ENCODE measurements at places on chromosomes 6 and 20.
A peak's percentile ranks its signal among the peaks of the same experiment; 100 is the strongest.

DNA sequence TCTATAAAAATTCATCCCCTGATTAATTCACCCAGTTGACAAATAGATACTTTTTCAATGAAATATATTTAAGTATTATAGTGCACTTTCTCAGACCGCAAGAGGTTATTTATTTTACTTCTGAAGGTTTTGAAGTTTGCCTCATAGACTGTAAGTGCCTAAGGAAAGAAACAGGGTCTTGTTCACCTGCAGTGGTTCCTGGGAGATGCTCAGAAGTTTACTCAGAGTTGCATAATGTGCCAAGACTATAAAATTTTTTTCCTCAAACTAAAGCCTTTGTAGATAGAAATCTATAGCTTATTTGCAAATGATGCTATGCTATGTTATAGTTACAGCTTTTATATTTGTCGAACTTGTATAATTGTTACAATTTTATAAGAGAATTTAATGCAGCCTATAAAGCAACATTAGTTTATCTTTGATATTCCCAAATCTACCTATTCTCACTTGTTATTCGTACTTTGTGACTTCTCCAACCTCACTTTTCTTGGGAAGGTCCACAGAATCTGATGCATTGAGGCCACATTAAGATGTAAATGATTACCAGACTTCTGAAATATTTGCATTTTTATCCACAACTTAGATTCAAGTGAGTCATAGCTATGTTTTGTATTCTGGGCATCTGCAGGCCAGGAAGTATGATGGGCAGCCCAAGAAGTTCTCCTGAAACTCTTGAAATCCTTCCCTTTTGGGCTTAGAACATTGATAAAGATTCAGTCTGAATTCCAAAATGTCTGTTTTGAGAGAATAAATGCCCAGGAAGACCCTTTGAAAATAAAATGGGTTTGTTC lies 35.7 kb downstream of the KCNQ5 start:
- DNase-seq, result no peak

DNA sequence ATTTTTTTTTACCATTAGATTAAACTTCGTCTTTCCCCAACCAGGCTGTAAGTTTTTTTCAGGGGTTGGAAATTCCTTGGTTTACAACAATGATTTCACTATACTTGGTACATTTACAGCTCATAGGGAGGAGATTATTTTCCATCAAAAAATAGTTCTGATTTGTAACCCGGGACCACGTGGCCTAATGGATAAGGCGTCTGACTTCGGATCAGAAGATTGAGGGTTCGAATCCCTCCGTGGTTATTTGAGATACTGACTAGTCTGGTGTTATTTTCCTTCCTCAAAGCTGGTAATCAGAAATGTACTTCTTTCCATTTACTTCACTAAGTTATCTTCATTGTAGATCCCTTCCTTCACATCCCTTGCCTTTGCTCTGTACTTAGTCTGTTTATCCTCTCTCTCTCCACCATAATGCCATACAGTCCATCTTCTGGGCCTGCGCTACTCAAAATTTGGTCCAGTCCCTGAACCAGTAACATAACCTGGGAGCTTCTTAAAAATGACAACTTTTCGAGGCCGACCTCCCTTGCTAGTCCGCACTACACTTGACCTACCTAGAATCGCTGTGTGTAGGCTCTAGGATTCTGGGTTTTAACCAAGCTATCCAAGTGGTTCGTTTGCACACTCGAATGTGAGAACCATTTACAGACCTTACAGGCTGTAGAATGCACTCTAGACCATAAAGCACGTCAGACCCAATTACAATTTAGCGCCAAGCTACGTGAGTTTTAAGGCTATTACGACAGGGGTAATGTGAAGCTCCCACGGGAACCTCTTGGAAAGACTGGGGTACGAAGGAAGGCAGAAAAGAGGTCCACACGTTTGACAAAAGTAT lies 42.1 kb upstream of the BTN3A2 start:
- peak; percentile 15 for DNase-seq

DNA sequence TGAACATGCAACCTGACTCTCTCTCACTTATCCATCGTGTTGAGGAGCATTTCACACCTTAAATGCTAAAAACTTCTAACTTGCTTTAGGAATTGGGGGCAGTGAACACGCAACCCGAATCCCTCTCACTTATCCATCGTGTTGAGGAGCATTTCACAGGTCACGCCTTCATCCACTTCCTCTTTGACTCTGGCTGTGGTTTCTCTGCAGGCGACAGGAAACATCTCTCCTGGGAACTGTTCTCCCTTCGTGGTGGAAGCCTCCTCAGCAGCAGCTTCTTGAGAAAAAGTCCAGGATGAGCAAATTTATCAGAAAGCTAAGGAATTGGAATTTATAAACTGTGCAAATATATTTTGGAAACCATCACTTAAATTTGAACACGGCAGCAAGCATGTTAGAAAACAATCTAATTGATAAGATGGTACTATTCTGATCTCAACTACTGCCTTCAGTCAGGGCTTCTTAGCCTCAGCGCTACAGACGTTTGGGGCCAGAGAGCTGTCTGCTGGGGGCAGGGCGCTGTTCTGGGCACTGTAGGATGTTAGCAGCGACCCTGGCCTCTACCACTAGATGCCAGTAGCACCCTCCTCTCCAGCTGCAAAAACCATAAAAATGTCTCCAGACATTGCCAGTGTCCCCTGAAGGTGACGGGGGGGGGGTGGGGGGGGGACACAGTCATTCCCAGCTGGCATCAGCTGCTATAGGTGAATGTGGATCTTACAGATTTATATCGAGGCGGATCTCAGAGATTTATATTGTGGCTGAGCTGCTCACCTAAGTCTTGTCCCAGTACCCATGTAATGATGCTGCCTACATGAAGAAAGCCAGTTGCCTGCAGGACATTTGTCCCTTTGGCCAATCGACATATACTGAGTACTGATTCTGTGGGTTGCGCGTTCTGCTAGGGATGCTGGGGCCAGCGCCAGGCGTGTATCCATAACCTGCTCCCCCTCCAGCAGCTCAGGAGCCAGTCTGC lies 26.2 kb downstream of the CTCFL start:
- DNase-seq, result peak; percentile 20

- no peak for DNase-seq
Measured at GRCh38 chr6:2641044-2641725, 109.5 kb downstream of the MYLK4 start.

DNA sequence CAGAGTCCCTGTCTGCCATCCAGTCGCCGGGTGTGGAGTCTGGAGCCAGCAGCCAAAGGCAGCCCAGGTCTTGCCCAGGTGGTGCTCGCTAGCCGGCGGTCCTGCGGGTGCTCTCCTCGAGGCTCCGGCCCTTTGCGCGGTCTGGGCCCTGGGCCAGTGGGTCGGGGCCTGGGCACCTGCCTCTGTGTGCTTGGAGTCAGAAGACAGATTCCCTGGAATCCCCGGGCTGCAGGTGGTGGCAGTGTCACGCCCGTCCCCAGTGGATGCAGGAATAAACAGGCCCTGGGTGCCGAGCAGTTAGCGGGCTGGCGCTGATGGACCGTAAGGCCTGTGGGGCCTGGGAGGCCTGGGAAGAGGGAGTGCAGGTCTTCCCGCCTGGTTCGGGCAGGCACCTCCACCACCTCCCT lies 5.3 kb downstream of the SS18L1 start:
- no peak for DNase-seq

DNA sequence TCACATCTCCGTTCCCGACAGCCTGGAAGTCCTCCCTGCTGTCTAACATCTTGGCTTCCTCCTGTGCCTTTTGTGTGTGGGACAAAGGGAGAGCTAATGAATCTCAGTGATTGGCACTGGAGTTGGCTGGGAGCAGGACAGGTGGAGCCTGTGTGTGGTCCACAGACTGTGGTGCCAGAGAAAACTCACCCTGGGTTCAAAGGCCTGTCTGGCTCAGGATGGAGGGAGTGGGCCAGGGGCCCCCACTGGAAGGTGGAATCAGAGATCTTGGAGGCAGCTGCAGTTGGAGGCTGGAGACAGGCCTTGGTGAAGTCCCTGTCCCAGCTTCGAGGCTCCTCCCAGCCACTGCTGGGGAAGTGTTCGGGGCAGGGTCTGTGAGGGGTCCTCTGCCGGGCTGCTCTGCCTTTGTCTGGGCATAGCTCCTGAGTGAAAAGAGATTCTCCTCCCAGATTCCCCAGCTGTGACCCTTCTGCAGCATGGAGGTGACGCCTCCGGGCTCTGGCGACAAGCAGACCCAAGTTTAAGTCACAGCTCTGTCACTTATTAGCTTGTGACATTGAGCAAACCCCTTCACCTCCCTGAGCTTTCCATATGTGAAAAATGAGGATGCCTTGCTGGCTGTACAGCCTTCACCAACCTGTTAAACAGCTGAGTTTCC lies 13.9 kb upstream of the ITPR3 start:
- DNase-seq, result no peak

DNA sequence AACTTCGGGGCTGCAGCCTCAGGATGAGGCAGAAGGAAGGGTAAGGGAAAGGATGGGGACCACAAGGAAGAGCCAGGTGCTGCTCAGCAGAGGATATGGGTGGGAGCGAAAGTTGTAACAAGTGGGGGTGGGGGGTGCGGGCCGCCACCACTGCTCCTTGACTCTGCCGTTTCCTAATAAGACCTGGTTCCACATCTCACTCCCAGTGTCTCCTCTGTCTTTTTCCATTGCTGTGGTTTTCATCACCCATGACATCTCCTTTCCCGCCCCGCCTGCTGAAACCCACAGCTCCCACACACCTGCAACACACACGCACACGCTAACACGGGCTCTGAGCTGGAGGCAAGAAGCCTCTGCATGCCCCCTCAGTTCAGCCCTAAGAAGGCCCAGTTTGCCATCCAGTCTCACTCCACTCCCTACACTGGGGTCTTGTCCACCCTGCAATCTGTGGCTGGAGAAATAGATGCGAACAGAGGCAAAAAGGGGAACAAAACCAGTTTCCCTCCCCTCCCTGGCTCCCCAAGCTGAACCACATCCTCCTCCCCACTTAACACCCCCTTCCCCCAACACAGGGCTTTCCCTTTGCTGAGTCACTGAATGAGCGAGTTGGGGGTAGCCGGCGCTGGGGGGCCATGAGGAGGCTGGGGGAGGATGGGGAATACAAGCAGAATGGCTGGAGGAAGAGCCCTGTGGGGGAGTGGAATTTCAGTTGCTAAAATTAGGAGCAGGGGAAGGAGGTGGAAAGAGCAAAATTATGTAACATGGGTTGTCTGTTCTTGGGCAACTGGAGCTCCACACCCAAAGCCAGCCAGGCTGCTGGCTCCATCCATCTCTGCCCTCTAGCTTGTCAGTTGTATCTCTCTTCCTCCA lies 11.5 kb downstream of the NFKBIL1 start:
- DNase-seq, result peak; percentile 76

- no peak for DNase-seq
Measured at GRCh38 chr6:147190556-147190955, 13.7 kb upstream of the STXBP5 start.

DNA sequence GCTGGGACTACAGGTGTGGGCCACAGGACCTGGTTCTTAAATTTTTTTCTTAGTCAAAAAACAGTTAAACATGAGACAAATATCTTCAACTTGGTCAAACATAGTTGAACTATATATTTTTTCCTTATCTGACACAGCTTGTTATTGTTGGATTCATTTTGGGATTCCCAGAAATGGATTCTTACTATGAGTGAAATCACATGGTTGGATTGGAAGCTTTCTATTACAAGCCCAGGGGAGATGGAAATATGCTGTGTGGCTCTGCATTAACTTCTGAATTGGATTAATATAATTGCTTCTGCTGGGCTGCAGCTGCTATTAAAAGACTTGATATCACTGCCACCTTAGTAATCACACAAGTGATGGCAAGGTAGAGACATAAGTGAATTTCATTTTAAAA lies 126.4 kb upstream of the DUSP22 start:
- DNase-seq, result no peak

GRCh38 chr20:16761305-16761829 lies 13.2 kb downstream of the OTOR start:
- peak; percentile 3 for DNase-seq

- no peak for DNase-seq
Measured at GRCh38 chr20:1707588-1708449, 50.2 kb upstream of the SIRPG start.

GRCh38 chr6:151109361-151109760 lies 130.4 kb upstream of the AKAP12 start:
- no peak for DNase-seq

- DNase-seq, result no peak
Measured at GRCh38 chr20:19598117-19598850, 159.8 kb upstream of the RIN2 start.

- DNase-seq, result no peak
Measured at GRCh38 chr6:157996201-157996712, 14.6 kb downstream of the SYNJ2 start.

GRCh38 chr20:57432862-57433491 lies 41.8 kb downstream of the RBM38 start:
- peak; percentile 81 for DNase-seq

DNA sequence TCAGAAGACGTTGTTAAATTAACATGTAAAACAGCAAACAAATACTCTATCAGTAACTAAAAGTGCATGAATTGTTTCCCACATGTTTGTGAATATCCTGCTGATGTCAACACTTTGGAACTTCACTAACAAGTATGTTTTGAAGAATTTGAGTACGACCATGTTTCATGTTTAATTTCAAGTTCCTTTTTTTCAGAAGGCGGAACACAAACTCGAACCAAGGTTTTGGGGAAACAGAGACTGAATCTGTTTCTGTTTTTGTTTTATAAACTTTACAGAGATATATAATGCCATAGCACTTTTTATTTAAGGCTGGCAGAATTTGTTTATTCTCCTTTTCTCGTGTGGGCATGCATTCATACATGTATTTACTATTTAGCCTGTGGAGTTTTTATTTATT lies 509.3 kb upstream of the CITED2 start:
- no peak for DNase-seq

- DNase-seq, result no peak
Measured at GRCh38 chr6:32491700-32492099, 38.4 kb downstream of the HLA-DRB5 start.

- DNase-seq, result no peak
Measured at GRCh38 chr6:2579241-2579761, 171.4 kb downstream of the MYLK4 start.

DNA sequence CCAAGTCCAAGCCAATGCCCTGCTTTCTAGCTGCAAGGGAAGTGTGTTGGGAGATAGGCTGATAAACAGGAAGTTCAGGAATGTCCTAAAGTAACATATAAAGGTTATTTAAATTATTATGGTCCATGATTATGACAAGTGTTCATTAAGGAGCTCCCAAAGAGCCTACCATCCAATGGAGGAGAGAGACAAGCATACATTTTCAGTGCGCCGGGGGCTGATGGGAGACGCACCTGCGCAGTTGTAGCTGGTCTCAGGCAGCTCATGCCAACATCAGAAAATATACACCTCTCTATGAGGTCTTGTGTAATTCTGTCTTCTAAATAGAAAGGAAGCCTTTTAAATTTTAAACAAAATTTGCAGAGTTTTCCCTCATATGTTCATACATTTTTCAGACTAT lies 12.6 kb upstream of the SFT2D1 start:
- no peak for DNase-seq

- DNase-seq, result no peak
Measured at GRCh38 chr20:10225439-10226060, 6.9 kb downstream of the SNAP25 start.

GRCh38 chr6:136079701-136080565 lies 170.2 kb downstream of the MTFR2 start:
- no peak for DNase-seq

Data from NK-92 treated with Interleukin-12 subunit alpha and Interleukin-12 subunit beta, amount 100 ng/mL, for 24 hours (cell line).